Breast epithelium (tissue), 4 donors: ENCODE measurements at places on chromosomes 13 and 19.

- no peak overlapping the region for H3K4me3 ChIP-seq
- H3K4me1 ChIP-seq, result no peaks in the 10 kb centered on the region
- no peaks in the 10 kb centered on the region for H3K36me3 ChIP-seq
- no peaks in the 10 kb centered on the region for H3K27me3 ChIP-seq
- no peak overlapping the region for H3K27ac ChIP-seq
These were observed 55.7 kb downstream of the SERP2 start for GRCh38 chr13:44429311-44429710.

- no peaks in the 10 kb centered on the region for H3K36me3 ChIP-seq
- no peak for DNase-seq
- no peaks in the 10 kb centered on the region for H3K4me1 ChIP-seq
- no peaks in the 10 kb centered on the region for H3K27me3 ChIP-seq
- H3K4me3 ChIP-seq, result no peak overlapping the region
These were observed 8.7 kb upstream of the CKM start for GRCh38 chr19:45331411-45331810.

GRCh38 chr13:110648146-110648819, 32.9 kb downstream of the NAXD start:
- H3K4me3 ChIP-seq, result no peak overlapping the region
- H3K27me3 ChIP-seq, result no peaks in the 10 kb centered on the region
- H3K36me3 ChIP-seq, result no peaks in the 10 kb centered on the region
- H3K4me1 ChIP-seq, result no peaks in the 10 kb centered on the region
- H3K27ac ChIP-seq, result no peak overlapping the region

DNA sequence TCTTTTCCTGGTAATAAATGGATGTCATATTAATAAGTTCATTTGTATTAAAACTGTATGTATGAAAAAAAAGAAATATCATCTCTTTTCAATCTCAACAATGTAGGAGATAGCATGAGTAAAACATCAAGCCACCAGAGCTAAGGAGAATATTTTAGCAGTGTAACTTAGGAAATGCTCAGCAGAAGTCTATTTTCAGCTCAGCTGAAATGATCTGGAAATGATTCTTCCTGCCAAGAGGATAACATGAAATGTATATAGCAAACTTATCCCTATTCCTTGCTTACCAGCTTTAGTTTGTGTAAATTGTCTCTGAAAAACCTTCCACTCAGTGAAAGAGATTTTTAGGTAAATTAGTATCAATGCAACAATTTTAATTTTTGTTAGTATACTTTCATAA, 1194.4 kb downstream of the SLITRK1 start:
- no peak for DNase-seq
- H3K4me1 ChIP-seq, result no peaks in the 10 kb centered on the region
- H3K36me3 ChIP-seq, result no peaks in the 10 kb centered on the region
- H3K4me3 ChIP-seq, result peak overlapping the region; percentile 34
- H3K27me3 ChIP-seq, result no peaks in the 10 kb centered on the region

GRCh38 chr13:95749545-95749944, 72.6 kb downstream of the DNAJC3 start:
- H3K27me3 ChIP-seq, result no peaks in the 10 kb centered on the region
- H3K4me1 ChIP-seq, result no peaks in the 10 kb centered on the region
- H3K36me3 ChIP-seq, result no peaks in the 10 kb centered on the region
- H3K27ac ChIP-seq, result no peak overlapping the region
- no peak for DNase-seq

- H3K4me3 ChIP-seq, result peak overlapping the region; percentile 48
- no peaks in the 10 kb centered on the region for H3K36me3 ChIP-seq
- H3K4me1 ChIP-seq, result no peaks in the 10 kb centered on the region
- DNase-seq, result no peak
These were observed 9.5 kb downstream of the ADAMTSL5 start for GRCh38 chr19:1503089-1503924.

GRCh38 chr13:113622791-113623490, 35.1 kb downstream of the ATP4B start:
- H3K27ac ChIP-seq, result no peak overlapping the region
- H3K27me3 ChIP-seq, result no peaks in the 10 kb centered on the region
- H3K4me3 ChIP-seq, result no peak overlapping the region
- DNase-seq, result no peak
- H3K4me1 ChIP-seq, result no peaks in the 10 kb centered on the region

DNA sequence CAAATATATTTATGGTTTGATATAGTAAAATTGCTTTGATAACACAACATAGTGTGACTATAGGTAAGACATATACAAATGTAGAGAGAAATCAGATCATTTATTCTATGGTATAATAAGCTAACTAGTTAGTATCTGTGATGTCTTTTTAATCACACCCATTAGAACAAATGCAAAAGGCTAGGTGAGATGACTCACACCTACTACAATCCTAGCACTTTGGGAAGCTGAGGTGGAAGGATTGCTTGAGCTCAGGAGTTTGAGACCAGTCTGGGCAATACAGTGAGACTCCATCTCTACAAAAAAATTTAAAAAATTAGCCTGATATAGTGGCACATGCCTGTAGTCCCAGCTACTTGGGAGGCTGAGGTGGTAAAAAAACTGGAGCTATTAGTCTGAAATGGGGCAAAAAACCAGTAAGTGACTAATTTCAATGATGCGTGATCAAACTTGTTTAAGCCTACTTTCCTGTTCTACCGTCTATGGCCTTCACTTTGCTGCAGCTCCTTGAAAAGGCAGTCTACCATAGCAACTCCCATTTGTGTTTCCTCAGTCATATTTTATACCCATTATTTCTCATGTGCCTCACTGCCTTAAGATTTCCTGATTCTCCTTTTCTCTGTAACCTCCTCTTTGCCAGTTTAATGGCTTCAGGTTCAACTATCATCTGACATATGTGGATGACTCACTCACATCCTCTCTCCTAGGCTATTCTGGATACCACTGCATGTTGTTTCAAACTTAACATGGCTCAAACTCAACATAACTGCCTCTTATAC, 12.5 kb downstream of the ALG5 start:
- no peak for DNase-seq
- no peaks in the 10 kb centered on the region for H3K36me3 ChIP-seq
- no peaks in the 10 kb centered on the region for H3K4me1 ChIP-seq
- no peaks in the 10 kb centered on the region for H3K27me3 ChIP-seq

GRCh38 chr19:35154525-35155406, at the start of gene FXYD5:
Gene FXYD5 (plus strand): TSS chr19:35154735. CDS start chr19:35155551, 816 bp downstream.
- peak within 1 kb of the TSS; percentile 85 for H3K27ac ChIP-seq
- DNase-seq, result no peak
- H3K4me1 ChIP-seq, result no peaks in the 10 kb centered on the region
- H3K27me3 ChIP-seq, result no peaks in the 10 kb centered on the region
- peak within 1 kb of the TSS; percentile 69 for H3K4me3 ChIP-seq
- no peaks in the 10 kb centered on the region for H3K36me3 ChIP-seq

DNA sequence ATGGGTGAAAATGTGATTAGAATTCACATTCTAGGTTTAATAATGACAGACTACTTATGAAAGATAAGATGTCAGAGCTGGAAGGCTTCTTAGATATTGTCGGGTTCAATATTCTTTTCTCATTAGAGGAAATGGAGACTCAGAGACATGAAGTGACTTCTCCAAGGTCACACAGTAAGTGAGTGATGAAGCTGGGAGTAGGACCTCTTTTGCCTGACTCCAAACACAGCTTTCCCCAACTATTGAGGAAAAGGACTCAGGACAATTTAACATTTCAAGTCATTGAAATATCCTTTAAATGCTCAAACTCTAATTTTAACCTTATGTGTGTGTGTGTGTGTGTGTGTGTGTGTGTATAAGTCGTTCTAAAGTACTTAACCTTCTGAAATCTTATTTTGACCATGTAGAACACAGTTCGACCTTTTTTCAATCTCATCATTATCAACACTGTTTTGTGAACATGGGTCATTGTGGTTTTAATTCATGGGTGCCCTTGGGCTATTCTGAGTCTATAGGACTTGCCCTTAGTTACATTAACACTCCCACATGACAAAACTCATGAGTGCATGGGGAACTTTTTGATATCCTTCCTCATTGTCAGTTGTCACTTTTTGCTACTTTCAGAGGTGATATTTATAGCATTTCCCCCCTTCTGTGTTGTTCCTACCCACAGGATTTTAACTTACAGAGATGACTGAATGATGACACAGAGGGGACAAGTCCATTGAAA, 53.0 kb downstream of the LRCH1 start:
- DNase-seq, result no peak
- H3K27me3 ChIP-seq, result no peaks in the 10 kb centered on the region
- H3K36me3 ChIP-seq, result no peaks in the 10 kb centered on the region

GRCh38 chr13:30829145-30829832, 76.8 kb upstream of the MEDAG start:
- no peaks in the 10 kb centered on the region for H3K4me1 ChIP-seq
- H3K36me3 ChIP-seq, result no peaks in the 10 kb centered on the region
- no peaks in the 10 kb centered on the region for H3K27me3 ChIP-seq

DNA sequence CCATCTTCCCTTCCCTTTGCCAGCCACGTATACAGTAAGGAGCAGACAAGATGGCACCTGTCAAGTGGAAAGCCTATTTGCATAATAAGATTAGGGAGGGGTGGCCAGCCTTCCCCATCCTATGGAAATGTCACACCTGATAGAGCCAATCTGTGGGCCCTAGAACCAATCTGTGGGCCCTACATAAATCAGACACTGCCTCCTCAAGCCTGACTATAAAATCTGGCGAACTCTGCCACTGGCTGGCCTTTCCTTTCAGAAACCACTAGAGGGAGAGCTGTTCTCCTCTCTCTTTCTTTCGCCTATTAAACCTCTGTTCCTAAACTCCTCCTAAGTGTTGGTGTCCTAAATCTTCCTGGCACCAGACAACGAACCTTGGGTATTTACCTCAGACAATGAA, 231.5 kb upstream of the KLHL1 start:
- H3K27ac ChIP-seq, result no peak overlapping the region
- no peak overlapping the region for H3K4me3 ChIP-seq
- peaks cover 3% of the 10 kb centered on the region for H3K27me3 ChIP-seq
- no peak for DNase-seq
- H3K36me3 ChIP-seq, result no peaks in the 10 kb centered on the region
- H3K4me1 ChIP-seq, result no peaks in the 10 kb centered on the region

GRCh38 chr13:105660561-105660960, 874.9 kb downstream of the EFNB2 start:
- H3K27me3 ChIP-seq, result no peaks in the 10 kb centered on the region
- no peak overlapping the region for H3K27ac ChIP-seq
- no peaks in the 10 kb centered on the region for H3K4me1 ChIP-seq
- no peak for DNase-seq
- H3K4me3 ChIP-seq, result no peak overlapping the region

- H3K4me3 ChIP-seq, result no peak overlapping the region
- no peaks in the 10 kb centered on the region for H3K36me3 ChIP-seq
- no peaks in the 10 kb centered on the region for H3K27me3 ChIP-seq
These were observed 7.8 kb downstream of the LSR start for GRCh38 chr19:35256566-35256965.
